ENCODE measurements at places on chromosomes 5 and 9.

- DNase-seq, result no peak
These were observed 196.0 kb upstream of the ANKRD55 start for GRCh38 chr5:56429110-56429561.

GRCh38 chr9:121881920-121882500 is 211.1 kb downstream of the TTLL11 start:
- DNase-seq, result no peak

DNA sequence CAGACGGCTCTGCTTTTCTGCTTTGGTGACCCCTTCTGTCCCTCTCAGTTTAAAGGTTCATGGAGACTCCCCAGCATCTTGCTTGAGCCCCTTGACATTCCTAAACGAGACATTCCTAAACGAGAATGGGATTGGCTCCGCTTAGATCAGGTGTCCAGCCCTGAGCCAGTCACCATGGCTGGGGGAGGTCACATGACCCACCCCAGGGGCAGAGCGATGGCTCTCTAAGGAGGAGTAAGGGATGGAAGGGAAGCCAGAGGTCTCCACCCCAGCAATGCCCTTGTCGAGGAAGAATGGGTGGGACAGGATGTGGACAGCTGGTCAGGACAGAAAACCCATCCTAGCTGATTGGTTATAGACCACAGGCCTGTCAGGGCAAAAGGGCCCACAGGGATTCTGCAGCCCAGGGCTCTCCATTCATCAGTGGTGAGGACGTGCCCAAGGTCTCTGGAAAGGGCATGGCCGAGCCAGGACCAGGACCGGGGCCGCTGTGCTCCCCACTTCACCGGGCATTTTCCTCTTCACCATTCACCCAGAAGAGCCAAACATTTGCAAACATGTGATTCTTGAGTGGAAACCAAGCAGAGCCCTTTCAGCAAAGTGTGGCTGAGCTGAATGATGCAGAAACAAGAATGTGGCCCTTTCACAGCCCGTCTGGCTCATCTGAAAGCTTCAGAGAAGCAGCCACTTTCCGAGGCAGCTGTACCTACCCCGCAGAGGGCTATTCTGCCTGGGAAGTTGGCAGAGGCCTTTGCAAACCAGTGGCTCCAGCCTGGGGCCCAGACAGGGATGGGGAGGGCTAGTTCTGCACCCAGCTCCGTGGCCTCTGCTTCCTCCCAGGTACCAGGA is 19.8 kb upstream of the AIF1L start:
- DNase-seq, result no peak

DNA sequence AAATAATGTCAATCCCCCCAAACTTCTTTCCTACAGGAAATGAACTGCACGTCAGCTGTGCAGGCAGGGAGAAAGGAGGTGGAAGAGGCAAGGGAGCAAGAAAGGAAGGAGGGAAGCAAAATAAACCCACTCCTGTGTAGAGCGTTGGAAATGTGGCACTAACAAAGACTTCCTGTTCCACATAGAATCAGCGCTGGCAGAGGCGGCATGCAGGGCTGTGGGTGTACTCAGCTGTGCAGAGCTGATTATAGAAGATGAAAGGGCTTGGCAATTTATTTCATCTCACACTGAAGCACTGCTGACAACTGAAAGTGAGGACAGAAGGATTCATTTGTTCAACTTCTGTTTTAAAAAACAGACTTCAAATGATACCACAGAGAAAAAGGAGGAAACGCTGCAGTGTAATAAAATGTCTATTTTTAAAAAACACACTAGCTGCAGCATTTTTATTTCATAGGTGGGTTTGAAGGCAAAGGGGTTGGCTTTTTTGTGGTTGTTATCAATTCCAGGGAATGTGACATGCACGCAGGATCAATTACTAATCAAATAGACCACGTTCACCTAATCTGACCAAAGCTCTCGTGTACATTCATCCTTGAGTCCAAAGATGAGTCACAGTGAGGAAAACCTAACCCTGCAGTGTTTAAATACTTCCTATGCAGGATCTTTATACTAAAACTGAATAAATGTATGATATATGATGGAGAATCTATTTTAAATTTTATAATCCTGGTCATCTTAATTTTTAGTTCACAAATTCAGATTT is 583.5 kb downstream of the ZNF608 start:
- DNase-seq, result no peak

DNA sequence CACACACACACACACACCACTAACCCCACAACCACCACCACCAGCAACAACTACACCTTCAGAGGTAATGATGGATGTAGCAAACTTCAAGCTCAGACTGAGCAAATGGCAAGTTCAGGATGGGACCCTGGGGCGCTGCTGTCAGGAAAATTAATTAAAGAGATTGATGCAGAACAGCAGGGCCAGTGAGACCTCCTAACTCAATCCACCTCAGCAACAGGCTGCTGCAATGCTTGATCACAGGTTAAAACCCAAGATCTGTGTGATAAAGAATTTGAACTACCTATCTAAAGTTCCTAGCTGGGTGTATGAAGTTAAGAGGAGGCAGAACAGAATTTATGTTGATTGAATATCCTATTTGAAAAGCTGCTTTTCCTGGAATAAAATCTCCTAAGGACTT is 140.3 kb upstream of the FER start:
- DNase-seq, result no peak

- DNase-seq, result no peak
These were observed 7.6 kb upstream of the LCN2 start for GRCh38 chr9:128141604-128142003.

DNA sequence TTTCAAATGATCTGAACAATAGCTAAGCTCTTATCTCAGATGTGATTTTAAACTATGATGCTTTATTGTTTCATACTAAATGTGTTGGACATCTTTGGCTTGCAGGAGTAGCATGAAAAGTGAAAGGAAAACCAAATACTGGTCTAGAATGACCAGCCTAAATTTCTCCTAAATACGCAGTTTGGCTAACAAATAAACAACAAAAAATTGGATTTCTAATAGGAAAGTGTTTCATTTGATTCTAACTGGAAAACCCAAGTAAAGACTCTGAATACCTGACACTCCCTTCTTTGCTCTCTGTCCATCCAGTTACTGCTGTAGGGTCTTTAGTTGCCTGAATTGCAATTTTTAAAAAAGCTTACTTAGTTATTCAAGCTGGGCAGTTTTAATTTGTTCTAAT is 111.7 kb upstream of the ACOT12 start:
- no peak for DNase-seq

DNA sequence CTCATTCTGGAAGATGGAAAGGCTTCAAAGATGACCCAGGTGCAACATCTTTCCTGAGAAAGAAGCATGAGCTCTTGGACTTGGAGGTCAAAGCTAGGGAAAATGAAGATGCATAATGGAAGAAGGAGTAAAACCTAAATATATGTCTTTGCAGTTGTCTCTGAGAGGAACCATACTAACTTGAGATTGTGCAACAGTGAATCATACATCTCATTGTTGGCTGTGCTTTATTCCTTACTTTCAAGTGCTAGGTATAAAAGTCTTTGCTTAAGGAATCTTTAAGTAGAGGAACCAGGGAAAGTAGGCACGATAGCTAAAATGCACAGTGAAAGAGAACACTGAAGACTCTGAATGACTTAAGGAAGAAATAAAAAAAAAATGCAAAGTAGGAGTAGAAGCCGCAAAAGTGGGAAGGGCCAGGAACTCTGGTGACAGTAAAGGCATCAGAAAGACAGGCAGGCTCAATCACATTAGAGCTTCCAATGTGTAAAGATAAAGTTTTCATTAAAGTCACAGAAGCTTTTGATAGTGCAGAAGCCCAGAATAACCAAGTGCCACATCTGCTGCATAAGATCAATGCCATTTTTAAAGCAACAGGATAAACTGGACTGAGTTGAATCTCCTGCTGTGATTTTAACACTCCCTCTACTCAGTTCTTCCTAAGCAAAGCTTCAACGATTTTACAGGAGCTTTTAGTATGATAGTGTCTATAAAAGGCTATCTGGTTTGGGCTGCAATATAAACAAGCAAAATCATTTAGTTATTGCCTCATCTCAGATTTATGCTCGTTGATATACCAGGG is 432.3 kb upstream of the EDIL3 start:
- no peak for DNase-seq

GRCh38 chr5:6198531-6198930 is 179.8 kb downstream of the MED10 start:
- DNase-seq, result no peak

- no peak for DNase-seq
These were observed 166.6 kb downstream of the SMARCA2 start for GRCh38 chr9:2181792-2182191.

- DNase-seq, result no peak
These were observed 63.5 kb upstream of the SLC2A8 start for GRCh38 chr9:127333221-127334064.

All from stimulated activated CD8-positive, alpha-beta memory T cell treated with anti-CD3 and anti-CD28 coated beads, Interleukin-4, amount 100 ng/mL, for 1 hour (primary cell).